ENCODE measurements at places on chromosomes 1 and 21. TPM values are rescaled to one million over a fixed set of nuclear protein-coding genes. Genes with fewer than 3 reads are reported as not detected.

GRCh38 chr1:147641291-147641690 is 29.0 kb downstream of the ACP6 start:
- no peak for DNase-seq
- no peaks in the 10 kb centered on the region for H3K36me3 ChIP-seq
- H3K4me1 ChIP-seq: peaks cover 9% of the 10 kb centered on the region
- H3K27me3 ChIP-seq: no peaks in the 10 kb centered on the region
- peak overlapping the region; percentile 15 for H3K27ac ChIP-seq

DNA sequence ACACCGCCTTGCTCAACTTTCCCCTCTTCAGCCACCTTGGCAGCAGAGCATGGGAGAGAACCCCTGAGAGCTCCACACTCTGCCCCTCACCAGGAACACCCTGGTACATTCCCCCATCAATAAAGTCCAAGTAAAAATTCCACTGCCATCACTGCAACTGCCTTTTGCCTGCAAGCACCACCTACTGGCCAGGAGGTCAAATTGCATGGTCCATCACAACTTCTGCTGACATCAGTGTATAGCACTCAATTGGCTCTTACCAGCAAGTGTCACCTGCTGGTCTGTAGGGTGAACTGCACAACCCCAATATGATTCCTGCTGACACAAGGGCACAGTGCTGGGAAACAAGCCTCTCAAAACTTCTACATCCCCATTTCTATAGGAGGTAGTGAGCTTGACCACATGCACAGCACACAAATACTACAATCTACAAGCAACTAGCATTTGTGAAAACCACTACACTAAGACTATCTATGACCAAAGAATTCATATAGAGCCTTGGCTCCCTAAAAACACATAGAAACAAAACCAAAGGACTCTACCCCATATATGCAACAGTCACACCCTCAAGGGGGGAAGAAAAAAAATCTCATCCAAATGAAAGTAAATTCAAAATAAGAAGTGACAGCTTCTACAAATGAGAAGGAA is 69.2 kb downstream of the FASLG start:
- H3K27ac ChIP-seq: no peak overlapping the region
- no peak for DNase-seq
- peaks cover 7% of the 10 kb centered on the region for H3K4me1 ChIP-seq
- H3K4me3 ChIP-seq: no peak overlapping the region

GRCh38 chr1:24309762-24310485 is 9.2 kb upstream of the GRHL3 start:
- H3K4me1 ChIP-seq: no peaks in the 10 kb centered on the region
- peaks cover 3% of the 10 kb centered on the region for H3K27me3 ChIP-seq
- H3K27ac ChIP-seq: no peak overlapping the region
- no peak overlapping the region for H3K4me3 ChIP-seq
- no peaks in the 10 kb centered on the region for H3K36me3 ChIP-seq

RGS16 gene
- total RNA-seq: 6.3 TPM

All from hepatocyte (in vitro differentiated cells).